Hindlimb muscle (tissue), 1 donor: ENCODE measurements at places on chromosomes 1 and 21. TPM values are rescaled to one million over a fixed set of nuclear protein-coding genes. Genes with fewer than 3 reads are reported as not detected.

- DNase-seq: no peak
These were observed 3.3 kb downstream of the ZNF692 start for GRCh38 chr1:248855580-248855979.

- no peak for DNase-seq
These were observed 858 bp downstream of the LACTBL1 start for GRCh38 chr1:22971611-22972405.

GRCh38 chr1:225973158-225973557 lies 26.0 kb downstream of the SDE2 start:
- no peak for DNase-seq

DNA sequence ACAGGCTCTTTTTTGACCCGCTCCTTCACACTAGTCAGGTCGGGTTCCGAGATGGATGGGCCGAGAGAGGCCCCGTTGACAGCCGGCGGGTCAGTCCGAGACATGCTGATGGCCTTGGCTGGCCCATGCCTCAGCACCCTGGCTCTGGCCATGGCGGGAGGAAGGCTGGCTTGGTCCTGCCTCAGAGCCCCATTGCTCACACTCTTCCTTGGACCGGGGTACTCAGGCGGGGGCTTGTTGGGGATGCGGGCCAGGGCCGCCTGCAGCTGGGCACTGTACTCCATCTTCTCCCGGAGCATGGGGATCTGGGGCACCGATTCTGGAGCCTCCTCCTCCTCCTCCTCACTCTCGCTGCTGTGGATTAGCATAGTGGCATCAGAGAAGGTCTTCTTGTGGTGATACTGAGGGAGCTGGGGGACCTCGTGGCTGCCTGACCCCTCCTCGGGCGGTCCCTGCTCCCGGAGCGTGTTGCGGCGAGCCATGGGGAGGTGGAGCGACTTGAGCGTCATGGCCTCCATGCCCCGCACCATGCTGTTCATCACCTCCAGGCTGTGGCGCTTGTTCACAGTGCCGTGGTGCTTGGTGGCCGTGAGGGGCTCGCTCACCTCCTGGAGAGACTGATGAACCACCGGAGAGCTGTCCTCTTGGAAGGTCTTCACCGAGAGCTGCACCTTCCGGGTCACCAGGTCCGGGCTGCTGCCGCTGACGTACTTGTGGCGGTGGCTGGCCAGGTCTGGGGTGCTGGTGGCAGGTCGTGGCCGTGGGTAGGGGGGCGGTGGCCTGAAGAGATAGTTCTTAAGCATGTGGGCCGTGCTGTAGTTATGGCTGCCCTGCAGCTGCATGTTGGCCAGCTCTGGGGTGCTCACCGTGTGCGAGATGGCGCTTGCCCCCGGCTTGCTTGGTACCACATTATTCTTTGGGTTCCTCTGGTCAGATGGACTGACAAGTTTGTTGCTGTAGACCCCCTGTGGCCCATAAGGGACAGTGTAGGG lies 102.7 kb downstream of the SMYD2 start:
- DNase-seq: no peak

DNA sequence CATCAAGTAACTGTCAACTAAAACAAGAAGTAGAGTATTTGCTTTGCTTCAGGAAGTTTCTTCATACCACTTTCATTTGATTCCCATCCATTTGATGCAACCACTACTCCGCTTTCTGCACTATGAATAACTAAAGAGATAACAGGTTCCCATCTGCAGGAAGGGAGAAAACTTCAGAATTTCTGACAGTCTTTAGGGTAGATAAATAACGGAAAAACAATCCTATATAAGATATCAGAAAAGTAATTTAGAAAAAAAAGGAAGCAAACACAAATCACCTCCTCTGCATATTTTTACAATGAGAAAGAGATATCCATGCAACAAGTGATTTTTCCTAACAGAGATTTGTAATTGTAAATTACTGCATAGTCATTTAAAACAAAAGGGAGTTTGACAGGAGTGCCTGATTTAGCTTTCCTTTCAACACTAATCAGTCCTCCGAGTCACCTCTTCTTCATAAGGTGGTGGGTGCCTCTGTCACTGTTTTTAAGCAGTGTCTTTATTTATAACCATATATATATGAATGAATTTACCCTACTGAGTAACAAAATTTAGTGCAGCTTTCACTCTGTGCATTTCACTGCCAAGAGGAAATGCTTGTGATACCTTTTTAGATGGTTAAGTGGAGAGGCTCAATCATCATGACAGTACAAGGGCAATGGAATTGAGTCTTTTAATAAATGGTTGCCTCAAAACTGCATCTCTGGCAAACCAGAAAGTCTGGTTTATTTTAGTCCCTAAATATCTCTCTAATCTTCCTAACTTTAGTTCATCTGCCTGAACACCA lies 1920.4 kb downstream of the MRPL39 start:
- DNase-seq: no peak

GRCh38 chr21:46368533-46369285 lies 44.8 kb downstream of the PCNT start:
- no peak for DNase-seq

OR2G6 gene
- not detected for polyA plus RNA-seq
